Upper lobe of left lung (tissue), 6 donors: ENCODE measurements at places on chromosomes 1 and 21. TPM values are rescaled to one million over a fixed set of nuclear protein-coding genes. Genes with fewer than 3 reads are reported as not detected.
A peak's percentile ranks its signal among the peaks of the same experiment; 100 is the strongest.

IVL gene
- total RNA-seq, result 0.69 TPM

DNA sequence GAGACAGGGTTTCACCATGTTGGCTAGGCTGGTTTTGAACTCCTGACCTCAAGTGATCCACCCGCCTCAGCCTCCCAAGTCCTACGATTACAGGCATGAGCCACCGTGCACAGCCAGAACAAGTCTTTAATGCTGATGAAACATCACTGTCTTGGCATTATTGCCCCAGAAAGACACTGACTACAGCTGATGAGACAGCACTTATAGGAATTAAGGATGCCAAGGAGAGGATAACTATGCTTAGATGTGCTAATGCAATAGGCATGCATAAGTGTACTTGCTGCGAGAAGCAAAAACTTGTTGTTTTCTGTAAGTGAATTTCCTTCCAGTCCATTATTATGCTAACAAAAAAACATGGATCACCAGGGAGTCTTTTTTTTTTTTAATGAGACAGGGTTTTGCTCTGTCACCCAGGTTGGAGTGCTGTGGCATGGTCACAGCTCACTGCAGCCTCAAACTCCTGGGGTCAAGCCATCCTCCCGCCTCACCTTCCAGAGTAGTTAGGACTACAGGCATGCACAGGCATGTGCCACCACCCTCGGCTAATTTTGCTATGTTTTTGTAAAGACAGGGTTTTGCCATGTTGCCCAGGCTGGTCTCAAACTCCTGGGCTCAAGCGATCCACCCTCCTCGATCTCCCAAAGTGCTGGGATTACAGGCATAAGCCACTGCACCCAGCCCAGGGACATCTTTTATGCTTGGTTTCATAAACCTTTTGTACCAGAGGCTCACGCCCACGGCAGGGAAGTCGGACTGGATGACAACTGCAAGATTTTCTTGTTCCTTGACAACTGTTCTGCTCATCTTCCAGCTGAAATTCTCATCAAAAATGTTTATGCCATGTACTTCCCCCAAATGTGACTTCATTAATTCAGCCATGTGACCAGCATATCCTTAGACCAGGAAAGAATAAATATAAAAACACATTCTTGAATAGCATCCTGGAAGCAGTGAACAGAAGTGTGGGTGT is 23.1 kb downstream of the RHEX start:
- DNase-seq, result no peak

DNA sequence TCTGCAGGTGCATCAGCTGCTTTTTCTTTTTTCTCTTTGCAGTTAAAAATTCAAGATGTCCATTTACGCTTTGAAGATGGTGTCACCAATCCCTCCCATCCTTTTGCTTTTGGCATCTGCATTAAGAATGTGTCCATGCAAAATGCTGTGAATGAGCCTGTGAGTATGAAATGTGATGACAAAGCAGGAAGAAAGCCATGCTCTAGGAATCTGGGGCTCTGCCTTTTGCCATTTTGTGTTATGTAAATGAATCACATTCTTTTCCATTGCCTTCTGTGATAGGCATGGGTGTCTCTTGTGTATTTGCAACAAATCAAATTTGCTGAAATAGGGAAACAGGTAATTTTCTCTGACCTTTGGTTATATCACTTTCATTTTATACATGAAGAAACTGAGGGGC is 19.4 kb downstream of the VPS13D start:
- no peak for DNase-seq

GRCh38 chr1:160925652-160926244 is 28.9 kb downstream of the ITLN2 start:
- DNase-seq, result peak; percentile 28

GRCh38 chr1:4960782-4961475 is 306.5 kb downstream of the AJAP1 start:
- DNase-seq, result no peak

CHIA gene
- 207 TPM for total RNA-seq

OR10J5 gene
- not detected for total RNA-seq

DNA sequence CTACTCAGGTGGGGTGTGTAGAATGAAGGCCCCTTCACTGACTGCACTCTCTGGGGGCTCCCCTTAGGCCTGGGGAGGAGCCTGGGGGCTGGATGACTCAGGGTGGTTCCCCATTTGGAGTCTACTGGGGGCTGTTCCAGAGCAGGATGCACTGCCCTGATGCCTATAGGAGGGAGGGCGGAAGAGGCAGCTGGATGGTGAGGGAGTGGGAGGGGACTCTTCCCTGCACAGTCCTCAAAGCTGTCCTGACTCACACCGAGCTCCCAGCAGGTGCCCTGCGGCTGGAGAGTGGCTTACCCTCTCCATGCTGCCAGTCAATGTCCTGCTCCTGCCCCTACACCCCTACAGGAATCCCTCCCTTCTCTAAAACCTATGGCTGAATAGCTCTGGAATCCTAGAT is 204.4 kb downstream of the TRABD2B start:
- DNase-seq, result no peak

- DNase-seq, result peak; percentile 54
These were observed 744 bp upstream of the DDX20 start for GRCh38 chr1:111754984-111755330.

DNA sequence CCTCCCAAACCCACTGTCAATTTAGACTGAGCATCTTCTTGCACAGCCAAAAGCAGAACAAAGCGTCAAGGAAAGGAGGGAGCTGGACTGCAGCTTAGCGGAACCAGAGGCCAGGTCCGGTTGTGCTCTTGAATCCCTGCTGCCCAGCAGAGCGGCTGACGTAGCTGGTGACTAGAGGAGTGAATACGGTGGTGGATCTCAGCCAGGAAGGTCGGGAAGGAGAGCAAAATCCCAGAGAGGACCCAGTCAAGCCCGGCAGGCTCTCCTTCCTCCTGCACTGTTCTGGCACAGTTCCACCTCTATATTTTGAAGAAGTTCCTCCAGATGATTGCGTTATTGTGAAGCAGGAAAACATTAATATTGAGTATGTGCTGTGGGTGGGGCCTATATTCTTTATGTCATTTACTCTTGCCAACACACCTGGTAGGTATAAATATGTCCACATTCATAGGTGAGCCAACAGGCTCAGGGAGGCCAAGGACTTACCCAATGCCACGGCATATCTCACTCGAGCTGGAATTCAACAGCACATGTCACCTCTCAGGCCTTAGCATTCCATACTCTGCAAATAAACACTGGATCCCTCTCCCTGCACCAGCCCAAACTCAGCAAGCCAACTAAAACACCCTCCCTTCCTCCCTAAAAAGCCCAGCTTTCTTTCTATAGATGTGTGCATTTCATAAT is 23.6 kb upstream of the ABCB10 start:
- peak; percentile 68 for DNase-seq

DNA sequence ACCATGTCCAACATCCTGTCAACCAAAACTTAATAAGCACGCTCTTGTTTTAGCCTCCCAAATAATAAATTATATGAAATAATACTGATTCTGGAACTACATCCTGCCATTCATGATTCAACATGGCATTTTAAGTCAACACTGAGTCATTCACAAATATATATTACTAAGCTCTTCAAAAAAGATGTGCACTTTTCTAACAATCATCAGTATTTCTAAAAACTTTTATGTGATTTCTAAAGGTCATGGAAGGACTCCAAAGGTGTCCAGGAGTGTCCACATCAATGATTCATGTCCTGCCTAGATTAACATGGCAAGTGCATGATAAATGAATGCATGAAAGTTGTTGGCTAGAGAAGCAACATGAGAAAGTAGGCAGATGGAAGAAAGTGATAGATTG is 51.6 kb downstream of the NEGR1 start:
- no peak for DNase-seq

- DNase-seq, result peak; percentile 89
These were observed 6.5 kb downstream of the TAL1 start for GRCh38 chr1:47225430-47226100.

- DNase-seq, result no peak
These were observed 478.1 kb downstream of the PLA2G4A start for GRCh38 chr1:187306710-187307415.

- no peak for DNase-seq
These were observed 11.2 kb upstream of the CD84 start for GRCh38 chr1:160590488-160590887.

RGS8 gene
- total RNA-seq, result 0.20 TPM

DNA sequence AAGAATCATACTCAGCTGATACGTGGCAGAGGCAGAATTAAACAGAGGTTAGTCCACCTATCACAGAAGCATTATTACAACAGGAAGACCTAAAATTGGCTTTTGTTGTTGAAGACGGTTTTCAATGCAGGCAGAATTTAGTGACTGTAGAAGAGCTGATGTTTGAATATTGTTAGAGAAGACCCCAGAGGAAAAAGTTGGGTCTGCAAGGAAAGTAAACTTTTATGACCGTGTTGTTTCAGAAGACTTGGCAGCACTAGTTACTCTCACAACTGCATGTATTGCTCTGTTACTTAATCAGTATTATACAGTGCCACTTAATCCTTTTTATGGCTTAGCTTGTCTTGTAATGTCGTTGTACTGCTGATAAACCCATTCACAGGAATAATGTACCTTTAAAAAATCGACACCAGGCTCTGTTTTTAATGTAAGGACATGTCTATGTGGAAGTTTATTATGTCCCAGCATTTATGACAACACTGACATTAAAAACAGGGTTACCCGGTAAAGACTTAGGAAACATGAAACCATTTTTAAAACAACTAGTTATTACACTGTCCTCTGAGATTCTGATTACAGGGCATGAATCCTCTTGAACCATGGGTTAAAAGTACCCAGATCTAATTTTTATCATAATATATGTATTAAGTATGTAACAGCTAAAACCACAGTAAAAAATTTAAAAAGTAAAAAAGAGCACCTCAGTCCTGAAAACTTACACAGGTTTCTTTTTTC is 235.4 kb downstream of the TTLL7 start:
- DNase-seq, result no peak

KLHDC7A gene
- total RNA-seq, result 2.2 TPM

DNA sequence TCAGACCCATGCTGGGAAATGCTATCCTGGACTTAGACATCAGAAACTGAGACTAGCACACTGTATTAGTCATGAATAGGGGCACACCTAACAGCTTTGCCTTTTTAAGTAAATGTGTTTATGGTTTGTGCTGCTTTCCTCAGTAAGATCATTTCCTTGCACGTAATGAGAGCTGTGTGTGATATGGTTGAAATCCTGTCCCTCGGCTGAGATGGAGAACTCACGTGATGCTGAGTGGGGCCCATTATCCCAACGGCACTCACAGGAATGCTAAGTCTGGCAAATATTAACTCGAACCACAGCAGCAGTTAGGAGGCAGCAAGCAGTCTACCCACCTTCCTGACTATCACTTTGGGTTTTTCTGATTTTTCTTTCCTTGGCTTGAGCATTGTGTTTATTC is 38.2 kb downstream of the BCL9 start:
- DNase-seq, result no peak

GRCh38 chr1:246724731-246725095 is 504 bp downstream of the SCCPDH start:
- no peak for DNase-seq

- DNase-seq, result no peak
These were observed 159.8 kb downstream of the HS2ST1 start for GRCh38 chr1:87074001-87074795.

DNA sequence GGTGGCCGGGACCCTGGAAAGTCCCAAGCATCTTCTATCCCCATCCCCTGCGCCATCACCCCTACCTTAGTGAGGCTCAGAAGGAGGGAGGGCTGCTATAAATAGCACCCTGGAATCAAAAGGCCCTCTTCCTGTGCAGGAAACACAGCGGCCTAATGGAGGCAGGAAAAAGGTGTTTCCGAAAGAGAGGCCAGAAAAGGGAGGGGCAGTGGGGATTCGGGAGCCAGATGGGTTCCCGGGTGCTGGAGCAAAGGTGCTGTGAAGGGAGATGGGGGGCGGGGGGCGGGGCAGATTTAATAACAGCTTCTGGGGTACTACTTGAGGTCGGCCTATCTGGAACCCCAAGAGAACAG is 16.6 kb downstream of the NAV1 start:
- DNase-seq, result no peak

DNA sequence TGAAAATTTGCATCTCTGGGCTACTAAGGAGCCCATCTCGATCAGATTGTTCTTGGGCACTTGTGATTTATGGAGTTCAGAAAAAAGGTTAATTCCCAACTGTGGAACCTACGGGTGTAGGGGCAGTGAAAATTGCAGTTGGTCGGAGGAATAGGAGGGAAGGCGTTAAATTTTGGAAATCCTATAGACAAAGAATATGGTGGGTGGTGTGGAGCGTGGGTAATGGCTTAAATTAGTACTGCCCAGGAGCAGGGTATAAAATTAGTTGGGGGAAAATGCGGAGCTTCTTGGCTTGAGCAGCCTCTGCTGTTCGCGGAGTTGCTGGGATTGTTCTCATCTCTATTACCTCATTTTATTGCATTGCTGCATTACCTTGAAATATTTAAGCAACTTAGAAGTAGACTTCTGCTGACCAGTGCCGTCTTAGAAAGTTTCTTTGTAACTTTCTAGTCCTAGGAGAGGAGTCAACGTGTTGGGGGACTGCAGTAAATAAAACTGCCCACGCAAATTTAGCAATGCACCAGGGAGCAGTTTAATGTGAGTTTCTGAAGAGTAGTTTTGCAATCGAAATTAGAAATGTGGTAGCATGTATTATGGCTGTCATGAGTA is 514 bp downstream of the S1PR1 start:
- no peak for DNase-seq

DNA sequence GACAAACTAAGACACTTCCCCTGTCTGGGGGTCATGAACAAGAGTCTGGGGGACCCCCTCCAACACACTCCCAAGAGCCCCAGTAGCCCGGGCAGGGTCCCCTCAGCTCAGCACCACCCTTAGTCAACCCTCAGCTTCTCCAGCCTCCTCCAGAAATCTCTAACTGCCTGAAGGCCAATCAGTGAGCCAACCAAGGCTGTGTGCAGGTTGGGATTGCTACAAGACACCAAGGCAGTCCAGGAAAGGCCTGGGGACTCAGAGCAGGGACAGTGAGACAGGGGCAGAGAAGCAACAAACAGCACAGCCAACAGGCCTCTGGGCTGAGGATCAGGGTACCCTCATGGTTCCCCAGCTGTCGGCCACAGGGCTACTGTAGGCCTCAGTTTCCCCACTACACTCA is 13.3 kb downstream of the SMIM12 start:
- DNase-seq, result no peak

COL6A1 gene
- 280 TPM for total RNA-seq

GRCh38 chr21:28454564-28455252 is 538.0 kb downstream of the LTN1 start:
- DNase-seq, result no peak

GRCh38 chr1:57820356-57821095 is 396.7 kb upstream of the DAB1 start:
- DNase-seq, result no peak

- peak; percentile 74 for DNase-seq
These were observed 19.7 kb downstream of the PTAFR start for GRCh38 chr1:28156821-28157220.

GRCh38 chr1:33098371-33098770 is 17.4 kb downstream of the AZIN2 start:
- no peak for DNase-seq

- no peak for DNase-seq
These were observed 6.3 kb upstream of the SYNJ1 start for GRCh38 chr21:32733990-32734613.

DNA sequence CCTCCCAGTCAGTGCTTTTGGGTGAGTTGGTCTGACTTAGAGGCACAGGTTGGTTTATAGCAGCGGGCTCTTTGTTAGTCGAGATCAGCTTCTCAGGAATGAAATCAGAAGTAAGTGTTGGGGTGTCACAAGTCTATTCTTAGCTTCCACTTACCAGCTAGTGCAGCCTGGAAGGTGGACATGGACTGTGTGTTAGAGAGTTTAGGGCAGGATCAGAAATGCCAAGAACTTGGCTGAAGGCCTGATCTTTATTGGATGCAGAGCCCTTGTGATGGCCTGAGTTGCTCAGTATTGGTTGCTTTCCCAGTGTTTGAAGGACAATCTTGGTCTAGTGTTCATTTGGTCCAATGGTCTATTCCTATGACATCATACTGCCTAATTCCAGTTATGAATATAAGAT is 377.0 kb upstream of the USP24 start:
- no peak for DNase-seq

IFNAR2 gene
- total RNA-seq, result 10.5 TPM
